GM18507 (cell line): ENCODE measurements at places on chromosomes 11 and 22.
A peak's percentile ranks its signal among the peaks of the same experiment; 100 is the strongest.

GRCh38 chr11:105937738-105938137, 84.3 kb downstream of the MSANTD4 start:
- DNase-seq: no peak

GRCh38 chr11:85866137-85866827, 11.1 kb downstream of the CCDC83 start:
- no peak for DNase-seq

DNA sequence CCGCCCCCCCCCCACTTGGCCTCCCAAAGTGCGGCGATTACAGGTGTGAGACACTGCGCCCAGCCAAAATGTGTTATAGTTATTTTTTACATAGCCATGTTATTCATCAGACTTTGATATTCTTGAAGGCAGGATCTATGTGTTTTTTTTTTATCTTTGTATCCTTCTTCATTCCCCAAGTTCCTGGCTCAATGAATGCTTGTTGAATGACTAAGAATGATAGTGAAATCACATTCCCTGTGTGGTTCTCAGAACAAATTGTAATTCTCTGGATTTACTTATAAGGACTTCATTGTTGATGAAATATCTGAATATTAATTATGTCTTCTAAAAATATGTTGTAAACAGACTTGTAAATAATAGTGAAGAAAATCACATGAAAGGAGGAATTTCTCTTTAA, 33.5 kb downstream of the MMP7 start:
- DNase-seq: no peak

DNA sequence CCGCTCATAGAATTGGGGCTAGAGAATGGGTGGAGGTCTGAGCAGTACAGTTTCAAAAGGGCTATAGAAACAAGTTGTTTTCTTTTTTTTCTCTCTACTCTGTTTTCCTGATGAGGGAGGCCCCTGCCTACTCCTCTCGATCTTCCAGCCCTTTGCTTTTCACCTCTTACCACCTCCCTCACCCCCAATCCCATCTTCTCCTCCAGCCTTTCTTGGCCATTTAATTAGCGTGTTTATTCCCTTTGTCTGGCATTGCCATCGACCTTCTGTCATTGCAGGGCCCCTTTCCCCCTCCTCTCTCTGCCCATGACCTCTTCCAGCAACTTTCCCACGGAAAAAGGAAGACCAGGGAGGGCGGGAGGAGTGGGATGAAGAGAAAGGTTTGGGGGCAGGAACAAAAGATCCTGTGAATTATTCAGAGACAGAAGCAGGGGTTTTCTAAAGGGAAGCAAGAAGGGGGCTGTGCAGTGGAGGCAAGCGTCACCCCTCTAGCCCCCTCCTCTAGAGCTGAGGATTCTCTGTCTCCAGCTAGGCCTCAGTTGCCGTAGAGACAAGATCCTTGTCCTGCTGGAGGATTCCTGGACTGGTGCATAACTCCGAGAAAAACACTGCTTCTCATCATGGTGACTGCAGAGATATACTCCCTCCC, 12.9 kb downstream of the DTX4 start:
- no peak for DNase-seq

DNA sequence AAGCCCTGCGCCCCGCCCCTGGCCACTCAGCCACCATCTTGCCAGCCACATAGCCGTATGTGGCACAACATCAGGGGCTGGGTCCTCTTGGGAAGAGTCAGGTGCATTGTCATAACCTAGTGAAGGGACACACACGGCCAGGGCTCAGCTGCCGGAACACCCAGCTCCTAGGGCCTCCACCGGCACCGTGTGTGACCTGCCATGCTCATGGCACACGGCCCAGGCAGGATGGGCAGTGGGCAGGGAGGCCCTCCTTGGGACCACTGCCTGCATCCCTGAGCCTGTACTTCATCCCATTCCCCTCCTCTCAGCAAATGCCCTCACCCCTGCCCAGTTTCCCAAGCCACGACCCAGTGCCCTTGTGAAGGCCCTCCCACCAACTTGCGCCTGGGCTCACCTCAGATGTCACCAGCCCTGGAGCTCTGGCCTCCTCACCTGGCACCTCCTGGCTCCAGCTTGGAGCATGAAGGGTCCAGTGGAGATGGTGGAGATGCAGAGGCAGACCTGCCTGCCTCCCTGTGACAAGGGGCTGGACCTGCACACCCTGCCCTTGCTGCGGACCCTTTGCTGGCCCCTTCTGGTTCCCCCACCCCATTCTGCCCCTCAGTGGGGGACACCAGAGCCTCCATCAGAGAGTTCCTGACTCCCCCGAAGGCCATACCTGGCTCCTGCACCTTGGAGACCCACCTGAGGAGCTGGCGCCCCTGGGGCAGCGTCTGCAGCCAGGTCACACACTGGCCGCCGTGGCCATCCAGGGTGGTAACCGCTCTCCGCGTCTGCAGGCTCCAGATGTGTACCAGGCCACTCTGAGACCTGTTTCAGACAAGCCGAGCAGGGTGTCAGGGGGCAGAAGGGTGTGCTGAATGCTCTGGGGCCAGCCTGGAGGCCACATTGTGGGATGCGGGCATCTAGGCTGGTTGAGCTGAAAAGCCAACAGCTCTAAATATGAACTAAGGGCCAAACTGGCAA, 34.5 kb downstream of the GNB1L start:
- no peak for DNase-seq

- DNase-seq: no peak
These were observed 163.6 kb downstream of the GRIK4 start for GRCh38 chr11:120675171-120675570.

DNA sequence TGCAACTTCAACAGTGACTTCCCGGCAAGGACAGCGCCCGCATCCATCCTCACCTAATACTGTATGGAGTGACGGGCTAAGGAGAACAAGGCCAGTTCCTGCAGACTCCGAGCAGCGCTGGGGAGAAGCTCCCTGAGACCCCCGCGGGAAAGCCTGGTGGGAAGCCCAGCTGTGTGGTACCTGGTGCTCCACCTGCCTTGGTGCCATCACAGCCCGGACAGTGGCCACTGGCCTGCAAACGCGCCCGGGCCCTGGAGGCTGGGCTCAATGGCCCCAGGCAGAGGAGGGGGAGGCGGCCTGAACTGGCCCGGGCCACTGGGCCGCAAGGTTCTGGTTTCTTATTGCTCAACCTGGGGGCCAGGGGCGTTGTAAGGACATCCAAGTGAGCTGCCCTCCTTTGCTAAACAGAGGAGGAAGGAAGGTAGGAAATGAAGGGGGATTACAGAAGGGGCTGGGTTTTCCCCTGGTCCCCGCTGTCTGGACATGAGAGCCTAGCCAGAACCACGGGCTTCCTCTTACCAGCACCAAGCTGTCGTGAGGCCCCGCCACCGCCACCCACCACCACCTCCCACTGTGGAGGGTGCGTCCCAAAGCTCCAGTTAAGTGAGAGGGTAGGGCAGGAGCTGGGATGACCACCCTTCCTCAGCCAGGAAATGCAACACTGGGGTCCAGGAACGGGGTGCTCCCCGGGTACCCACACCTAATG, 8.5 kb upstream of the CDC42BPG start:
- DNase-seq: no peak

GRCh38 chr11:16160146-16160545, 196.2 kb downstream of the SOX6 start:
- DNase-seq: no peak

GRCh38 chr11:6568191-6568918, 35.1 kb downstream of the RRP8 start:
- no peak for DNase-seq

DNA sequence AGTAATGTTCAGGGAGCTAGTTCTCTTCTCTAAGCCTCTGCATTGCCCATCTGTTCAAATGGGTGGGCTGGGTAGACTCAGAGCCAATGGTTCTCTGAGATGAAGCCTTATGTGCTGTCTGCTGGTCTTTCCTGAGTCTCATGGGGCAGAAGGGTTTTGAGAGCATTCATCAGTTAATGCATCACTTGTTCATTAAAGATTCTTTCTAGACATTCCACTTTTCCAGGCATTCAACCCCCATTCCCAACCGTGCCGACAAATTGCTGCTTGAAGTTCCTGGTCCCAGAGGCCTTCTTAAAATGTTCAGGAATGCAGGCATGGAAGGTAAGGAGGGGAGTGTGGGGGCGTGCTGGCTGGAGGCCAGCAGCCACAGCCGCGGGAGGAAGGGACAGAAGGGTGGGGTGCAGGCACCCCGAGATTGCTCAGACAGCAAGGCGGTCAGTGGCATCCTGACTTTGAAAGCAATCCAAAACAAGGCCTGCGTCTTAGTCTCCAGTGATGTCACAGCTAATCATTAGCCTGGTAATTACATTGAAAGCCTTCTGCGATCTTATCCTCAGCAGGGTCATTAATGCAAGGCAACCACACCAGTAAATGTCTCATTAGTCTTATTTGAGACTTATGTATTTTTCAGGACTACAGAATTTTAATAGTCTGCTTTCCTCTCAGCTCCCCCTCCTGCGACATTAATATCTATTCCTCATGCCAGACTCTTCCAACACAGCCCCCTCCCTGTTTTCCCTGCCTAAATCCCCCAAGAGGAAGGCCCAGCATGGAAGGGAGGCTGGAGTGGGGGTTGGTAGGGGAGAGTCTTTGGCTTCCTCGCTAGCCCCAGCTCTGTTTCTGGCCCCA, 328.8 kb downstream of the MIAT start:
- DNase-seq: no peak

GRCh38 chr11:114416441-114416961, 16.0 kb downstream of the RBM7 start:
- no peak for DNase-seq

DNA sequence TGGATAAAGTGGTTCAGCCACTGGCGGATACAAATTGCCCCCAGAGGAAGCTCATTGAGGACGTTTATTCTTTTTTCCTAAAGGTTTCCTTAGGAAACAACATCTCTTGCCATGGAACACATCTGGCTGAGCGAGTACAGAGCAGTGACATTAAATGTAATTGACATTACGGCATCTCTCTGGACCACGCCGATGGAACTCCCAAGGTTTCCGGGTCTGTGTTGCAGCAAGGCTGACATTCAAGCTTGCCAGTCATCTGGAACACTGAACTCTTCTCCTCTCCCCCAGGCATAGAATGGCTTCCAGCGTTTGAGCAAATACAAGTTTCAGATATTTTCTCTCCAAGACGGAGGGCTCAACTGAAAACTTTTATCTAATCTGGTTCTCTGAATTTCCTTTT, 42.1 kb downstream of the CLMP start:
- DNase-seq: no peak

DNA sequence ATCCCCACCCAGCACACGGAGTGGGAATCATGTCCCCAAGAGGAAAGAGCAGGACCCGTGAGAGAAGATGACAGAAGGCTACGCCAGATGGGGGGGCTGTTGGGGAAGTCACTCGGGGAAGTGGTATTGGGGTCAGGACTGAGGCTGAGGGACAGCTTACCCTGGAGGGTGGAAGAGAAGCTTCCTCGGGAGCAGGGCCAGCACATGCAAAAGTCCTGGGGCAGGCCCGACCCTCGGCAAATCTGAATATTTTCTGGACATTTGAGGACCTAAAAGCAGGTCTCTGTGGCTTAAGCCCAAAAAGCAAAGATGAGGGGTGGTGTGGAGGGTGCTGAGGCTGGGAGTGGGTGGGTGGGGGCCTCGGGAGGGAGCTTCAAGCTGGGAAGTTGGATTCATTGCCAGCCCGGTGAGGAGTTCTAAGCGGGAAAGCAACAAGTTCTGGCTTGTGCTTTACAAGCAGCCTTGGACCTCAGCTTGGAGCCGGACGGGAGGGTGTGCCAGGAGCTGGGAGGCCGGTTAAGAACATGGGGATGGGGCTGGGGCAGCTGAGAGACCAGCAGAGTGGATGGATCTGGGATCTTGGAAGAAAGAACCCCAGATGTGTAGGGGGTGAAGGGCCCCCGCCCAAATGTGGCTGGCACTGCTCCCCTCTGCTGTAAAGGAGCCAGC, 34.9 kb downstream of the GRAMD4 start:
- no peak for DNase-seq

- DNase-seq: no peak
These were observed 43.2 kb upstream of the BLID start for GRCh38 chr11:122159173-122159721.

- DNase-seq: no peak
These were observed 4.0 kb downstream of the SLCO2B1 start for GRCh38 chr11:75154646-75155569.

GRCh38 chr11:121586750-121587149, 134.0 kb upstream of the SORL1-AS1 start:
- DNase-seq: no peak

GRCh38 chr11:10568486-10568941, at the start of gene LYVE1:
LYVE1 (minus strand) TSS chr11:10568665; CDS start chr11:10568532, 133 bp downstream.
- no peak for DNase-seq

- DNase-seq: no peak
These were observed 63.7 kb downstream of the FLRT1 start for GRCh38 chr11:64099436-64099835.

DNA sequence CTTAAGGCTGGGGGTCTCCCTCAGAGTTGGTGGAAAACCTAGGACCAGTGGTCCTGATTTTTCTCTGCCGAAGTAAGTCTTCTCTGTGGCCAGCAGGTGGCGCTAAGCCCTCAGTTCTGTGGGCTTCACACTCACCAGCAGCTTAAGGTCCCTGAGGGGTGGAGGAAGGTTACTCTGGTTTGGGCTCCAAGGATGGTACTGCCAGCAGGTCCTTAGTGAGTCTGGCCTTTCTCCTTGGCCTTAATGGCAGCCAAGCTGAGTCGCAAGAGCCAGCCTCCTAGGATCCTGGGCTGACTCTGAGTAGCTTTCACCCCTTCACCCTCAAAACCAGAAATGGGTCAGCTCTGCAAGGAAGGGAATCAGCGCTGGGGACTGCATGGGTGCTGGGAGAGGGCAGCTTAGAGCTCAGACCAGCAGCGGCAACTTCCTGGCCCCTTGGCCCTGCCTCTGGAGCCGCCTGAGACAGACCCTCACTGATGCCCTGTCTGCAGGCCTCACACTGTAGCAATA, 4.4 kb downstream of the KCNJ11 start:
- peak; percentile 30 for DNase-seq

- no peak for DNase-seq
These were observed 2.3 kb downstream of the NARS2 start for GRCh38 chr11:78572394-78572793.

DNA sequence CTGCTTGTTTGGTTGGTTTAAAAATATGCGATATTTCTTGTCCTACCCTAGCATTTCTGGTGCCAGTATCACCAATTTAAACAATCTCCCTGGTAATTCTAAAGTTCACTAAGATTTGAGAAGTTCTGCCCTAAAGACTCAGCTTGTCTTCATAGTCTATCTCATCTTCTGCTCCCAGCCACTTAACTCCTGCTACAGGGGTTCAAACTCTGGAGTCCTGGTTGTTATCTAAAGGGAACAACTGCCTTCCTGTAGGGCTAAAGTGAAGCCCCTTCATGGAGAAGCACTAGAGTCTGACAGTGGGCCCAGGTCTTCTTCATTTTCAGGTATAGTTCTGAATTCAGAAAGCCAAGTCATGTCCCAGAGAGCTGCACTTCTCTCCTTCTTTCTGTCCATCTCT, 73.2 kb downstream of the CTNND1 start:
- no peak for DNase-seq
